ENCODE measurements at places on chromosomes 11 and 22.
A peak's percentile ranks its signal among the peaks of the same experiment; 100 is the strongest.

GRCh38 chr11:6084587-6084986 lies 22.9 kb upstream of the OR56B4 start:
- H3K4me1 ChIP-seq = no peaks in the 10 kb centered on the region
- no peak overlapping the region for H3K4me3 ChIP-seq
- no peak overlapping the region for H3K27ac ChIP-seq
- DNase-seq = no peak
- no peaks in the 10 kb centered on the region for H3K36me3 ChIP-seq

GRCh38 chr11:94742665-94743064 lies 25.5 kb upstream of the AMOTL1 start:
- H3K4me1 ChIP-seq = peaks cover 7% of the 10 kb centered on the region
- no peak overlapping the region for H3K27ac ChIP-seq
- no peak overlapping the region for H3K4me3 ChIP-seq
- DNase-seq = no peak
- H3K36me3 ChIP-seq = no peaks in the 10 kb centered on the region
- H3K27me3 ChIP-seq = peaks cover 30% of the 10 kb centered on the region

GRCh38 chr11:19524171-19524671 lies 188.4 kb upstream of the NAV2 start:
- no peaks in the 10 kb centered on the region for H3K36me3 ChIP-seq
- H3K4me1 ChIP-seq = peaks cover 2% of the 10 kb centered on the region
- no peak for DNase-seq
- no peak overlapping the region for H3K4me3 ChIP-seq
- no peak overlapping the region for H3K27ac ChIP-seq

- no peaks in the 10 kb centered on the region for H3K4me1 ChIP-seq
- no peak overlapping the region for H3K27ac ChIP-seq
- H3K27me3 ChIP-seq = no peaks in the 10 kb centered on the region
- DNase-seq = no peak
These were observed 478.1 kb upstream of the CHORDC1 start for GRCh38 chr11:90700789-90701439.

- peaks cover 17% of the 10 kb centered on the region for H3K36me3 ChIP-seq
- peaks cover 9% of the 10 kb centered on the region for H3K4me1 ChIP-seq
- H3K27me3 ChIP-seq = no peaks in the 10 kb centered on the region
- H3K27ac ChIP-seq = no peak overlapping the region
- no peak for DNase-seq
These were observed 5.1 kb downstream of the TRIM5 start for GRCh38 chr11:5679811-5680210.

DNA sequence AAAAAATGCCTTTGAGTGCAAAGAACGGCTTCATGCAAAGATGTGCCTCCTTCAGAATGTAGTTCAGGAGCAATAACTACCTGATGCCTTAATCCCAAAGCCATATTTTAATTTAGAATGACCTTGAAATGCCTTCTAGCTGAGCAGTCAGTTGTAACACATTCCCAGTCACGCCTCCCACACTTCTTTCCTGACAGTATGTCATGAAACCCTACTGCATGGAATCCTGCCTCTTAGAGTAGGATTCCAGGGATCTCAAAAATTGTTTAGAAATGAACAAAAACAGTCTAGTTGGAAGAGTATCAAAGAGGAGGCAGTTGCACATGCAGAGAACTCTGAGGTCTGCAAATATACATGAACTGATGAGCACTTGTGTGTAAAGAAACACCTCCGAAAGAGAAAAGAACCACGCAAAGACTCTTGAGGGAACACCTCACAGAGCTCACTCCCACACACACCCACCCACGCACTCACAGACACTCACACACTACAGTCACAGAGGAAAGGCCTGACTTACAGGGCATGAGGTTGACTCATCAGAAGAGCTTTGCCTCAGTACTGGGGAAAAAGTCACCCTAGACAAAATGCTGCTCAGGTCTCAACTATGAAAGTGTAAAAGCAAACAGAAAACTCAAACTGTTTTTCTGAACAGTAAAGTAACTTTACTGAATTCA lies 77.4 kb downstream of the GGTLC2 start:
- peaks cover 41% of the 10 kb centered on the region for H3K4me1 ChIP-seq
- no peaks in the 10 kb centered on the region for H3K36me3 ChIP-seq
- peak overlapping the region; percentile 50 for H3K4me3 ChIP-seq

DNA sequence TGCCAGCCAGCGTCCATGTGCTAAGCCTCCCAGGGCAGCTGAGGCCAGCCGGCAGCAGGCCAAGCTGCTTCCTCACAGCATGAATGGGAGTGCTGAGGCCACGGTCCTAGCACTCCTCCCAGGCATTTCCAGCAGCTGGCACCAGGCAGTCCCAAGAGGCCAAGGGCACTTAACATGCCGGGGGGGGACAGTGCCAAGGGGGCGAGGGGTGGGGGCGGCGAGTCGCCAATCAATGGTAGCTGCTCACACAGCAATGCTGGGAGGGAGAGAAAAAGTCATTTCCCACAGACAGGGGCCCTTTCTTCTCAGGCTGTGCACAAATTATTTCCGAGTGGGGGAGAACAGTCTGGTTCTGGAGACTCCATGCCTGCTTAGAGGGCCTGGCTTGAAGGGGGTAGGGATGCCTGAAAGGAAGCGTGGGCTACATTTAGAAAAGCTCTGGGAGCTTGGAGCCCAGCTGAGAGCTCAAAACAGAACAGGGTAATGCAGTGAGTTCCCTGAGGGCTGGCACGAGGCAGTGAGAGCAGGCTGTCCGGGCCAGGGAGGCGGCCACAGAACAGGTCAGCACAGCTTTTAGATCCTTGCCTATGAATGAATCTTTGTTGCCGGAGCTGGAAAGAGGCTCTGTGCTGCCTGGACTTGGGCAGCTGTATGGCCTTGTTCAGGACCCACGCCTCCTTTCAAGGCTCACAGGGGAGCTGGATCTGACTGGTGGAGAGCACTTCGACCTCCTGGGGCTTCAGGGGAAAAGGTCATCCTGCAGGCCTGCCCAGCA lies 14.4 kb upstream of the TBC1D10A start:
- DNase-seq = no peak
- H3K4me3 ChIP-seq = no peak overlapping the region
- peaks cover 57% of the 10 kb centered on the region for H3K36me3 ChIP-seq
- no peaks in the 10 kb centered on the region for H3K27me3 ChIP-seq
- H3K27ac ChIP-seq = no peak overlapping the region
- peaks cover 20% of the 10 kb centered on the region for H3K4me1 ChIP-seq

- H3K4me1 ChIP-seq = peaks cover 12% of the 10 kb centered on the region
- peak overlapping the region; percentile 56 for H3K27ac ChIP-seq
- DNase-seq = no peak
- no peaks in the 10 kb centered on the region for H3K27me3 ChIP-seq
- H3K36me3 ChIP-seq = peaks cover 39% of the 10 kb centered on the region
These were observed 98.3 kb downstream of the WNT11 start for GRCh38 chr11:76107971-76108370.

- no peaks in the 10 kb centered on the region for H3K27me3 ChIP-seq
- peaks cover 61% of the 10 kb centered on the region for H3K36me3 ChIP-seq
- peak overlapping the region; percentile 98 for H3K27ac ChIP-seq
- peak overlapping the region; percentile 92 for H3K4me3 ChIP-seq
These were observed 2.0 kb downstream of the SIPA1 start for GRCh38 chr11:65639623-65640482.

GRCh38 chr22:35445933-35446332 lies 46.0 kb downstream of the MCM5 start:
- H3K36me3 ChIP-seq = peaks cover 41% of the 10 kb centered on the region
- no peak overlapping the region for H3K4me3 ChIP-seq
- DNase-seq = no peak
- peaks cover 10% of the 10 kb centered on the region for H3K4me1 ChIP-seq
- H3K27me3 ChIP-seq = no peaks in the 10 kb centered on the region

- DNase-seq = no peak
- no peak overlapping the region for H3K4me3 ChIP-seq
- H3K27ac ChIP-seq = no peak overlapping the region
- no peaks in the 10 kb centered on the region for H3K27me3 ChIP-seq
- H3K4me1 ChIP-seq = no peaks in the 10 kb centered on the region
- no peaks in the 10 kb centered on the region for H3K36me3 ChIP-seq
These were observed 1797.6 kb downstream of the LRRC4C start for GRCh38 chr11:39661890-39662289.

DNA sequence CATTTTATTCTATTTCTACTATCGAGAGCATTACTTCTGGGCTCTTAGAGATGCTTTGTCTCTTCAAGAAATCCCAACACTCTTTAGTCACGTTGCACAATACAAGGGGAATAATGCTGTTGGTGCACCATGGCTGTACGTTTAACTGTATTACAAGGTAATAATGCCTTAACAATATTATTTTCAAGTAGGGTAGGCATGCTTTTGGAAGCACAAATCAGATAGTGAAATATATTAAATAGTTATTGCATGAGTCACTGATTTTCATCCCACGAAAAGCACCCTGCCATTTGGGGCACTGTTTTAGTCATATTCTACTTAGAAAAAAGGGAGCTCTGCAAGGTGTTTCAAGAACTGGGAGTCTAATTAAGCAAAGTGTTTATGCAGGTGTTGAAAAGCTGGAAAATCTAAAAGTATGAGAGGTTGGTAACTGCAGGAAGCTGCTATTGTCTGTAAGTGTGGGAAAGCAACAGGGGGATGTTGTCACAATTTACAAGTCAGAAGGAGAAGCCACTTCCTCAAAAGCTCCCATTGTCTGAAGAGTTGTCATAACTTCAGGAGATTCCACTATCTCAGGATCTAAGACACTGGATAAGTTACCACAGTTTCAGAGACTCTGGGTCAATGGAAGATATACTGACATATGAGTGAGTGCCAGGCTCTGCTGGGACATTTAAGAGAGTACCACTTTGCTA lies 218.2 kb downstream of the JRKL start:
- H3K36me3 ChIP-seq = no peaks in the 10 kb centered on the region
- no peaks in the 10 kb centered on the region for H3K4me1 ChIP-seq
- no peak overlapping the region for H3K4me3 ChIP-seq
- H3K27ac ChIP-seq = no peak overlapping the region
- no peaks in the 10 kb centered on the region for H3K27me3 ChIP-seq

- no peaks in the 10 kb centered on the region for H3K36me3 ChIP-seq
- no peak for DNase-seq
- peaks cover 16% of the 10 kb centered on the region for H3K4me1 ChIP-seq
These were observed 95.7 kb downstream of the CWC15 start for GRCh38 chr11:94877443-94878200.

DNA sequence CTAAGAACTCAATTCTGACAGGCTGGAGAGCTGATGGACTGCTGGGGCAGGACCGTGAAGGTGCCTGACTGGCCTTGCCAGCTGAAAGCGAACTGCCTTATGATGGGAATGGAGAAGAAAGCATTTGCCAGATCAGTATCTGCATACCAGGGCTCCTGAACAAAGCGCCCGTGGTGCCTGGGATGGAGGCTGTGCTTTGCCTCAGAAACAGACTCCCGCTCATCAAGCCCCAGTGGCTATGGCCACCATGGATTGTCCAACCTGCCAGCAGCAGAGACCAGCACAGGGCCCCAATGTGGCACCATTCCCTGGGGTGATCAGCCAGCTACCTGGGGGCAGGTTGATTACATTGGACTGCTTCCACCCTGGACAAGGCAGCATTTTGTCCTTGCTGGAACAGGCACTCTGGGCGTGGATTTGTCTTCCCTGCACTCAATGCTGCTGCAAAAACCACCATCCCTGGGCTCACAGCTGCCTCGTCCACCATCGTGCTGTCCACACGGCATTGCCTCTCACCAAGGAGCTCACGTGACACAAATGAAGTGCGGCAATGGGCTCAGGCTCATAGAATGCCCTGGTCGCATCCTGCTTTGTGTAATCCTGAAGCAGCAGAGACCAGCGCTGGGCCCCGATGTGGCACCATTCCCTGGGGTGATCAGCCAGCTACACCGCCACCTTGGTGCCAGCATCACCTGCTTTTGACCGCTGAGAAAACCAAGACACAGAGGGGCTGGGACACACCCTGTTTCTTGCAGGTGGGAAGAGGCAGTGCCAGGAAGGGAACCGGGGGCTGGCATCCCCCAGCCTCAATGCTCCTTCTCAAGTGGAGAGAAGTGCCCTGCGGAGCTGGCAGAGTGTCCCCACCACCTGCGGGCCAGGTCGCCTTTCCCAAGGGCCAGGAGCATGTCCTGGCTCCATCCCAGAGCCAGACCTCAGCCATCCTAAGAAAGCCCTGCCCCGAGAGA lies 1367.5 kb downstream of the BRD1 start:
- H3K4me3 ChIP-seq = no peak overlapping the region
- no peaks in the 10 kb centered on the region for H3K36me3 ChIP-seq
- no peak overlapping the region for H3K27ac ChIP-seq

GRCh38 chr11:17771415-17771814 lies 36.8 kb downstream of the KCNC1 start:
- no peaks in the 10 kb centered on the region for H3K4me1 ChIP-seq
- DNase-seq = no peak
- H3K36me3 ChIP-seq = no peaks in the 10 kb centered on the region
- no peak overlapping the region for H3K27ac ChIP-seq
- no peaks in the 10 kb centered on the region for H3K27me3 ChIP-seq
- H3K4me3 ChIP-seq = no peak overlapping the region

GRCh38 chr11:134399996-134400395 lies 12.0 kb downstream of the B3GAT1 start:
- H3K36me3 ChIP-seq = no peaks in the 10 kb centered on the region
- H3K4me1 ChIP-seq = no peaks in the 10 kb centered on the region
- peaks cover 15% of the 10 kb centered on the region for H3K27me3 ChIP-seq
- no peak overlapping the region for H3K27ac ChIP-seq
- no peak overlapping the region for H3K4me3 ChIP-seq

GRCh38 chr22:28883917-28884746 lies 760 bp downstream of the ZNRF3 start:
- peaks cover 15% of the 10 kb centered on the region for H3K4me1 ChIP-seq
- H3K27ac ChIP-seq = no peak overlapping the region
- DNase-seq = peak; percentile 16
- peak overlapping the region; percentile 78 for H3K4me3 ChIP-seq

GRCh38 chr11:45834298-45834756 lies 12.9 kb upstream of the CRY2 start:
- H3K27ac ChIP-seq = no peak overlapping the region
- no peaks in the 10 kb centered on the region for H3K36me3 ChIP-seq
- H3K4me3 ChIP-seq = no peak overlapping the region
- H3K4me1 ChIP-seq = peaks cover 13% of the 10 kb centered on the region
- no peak for DNase-seq

DNA sequence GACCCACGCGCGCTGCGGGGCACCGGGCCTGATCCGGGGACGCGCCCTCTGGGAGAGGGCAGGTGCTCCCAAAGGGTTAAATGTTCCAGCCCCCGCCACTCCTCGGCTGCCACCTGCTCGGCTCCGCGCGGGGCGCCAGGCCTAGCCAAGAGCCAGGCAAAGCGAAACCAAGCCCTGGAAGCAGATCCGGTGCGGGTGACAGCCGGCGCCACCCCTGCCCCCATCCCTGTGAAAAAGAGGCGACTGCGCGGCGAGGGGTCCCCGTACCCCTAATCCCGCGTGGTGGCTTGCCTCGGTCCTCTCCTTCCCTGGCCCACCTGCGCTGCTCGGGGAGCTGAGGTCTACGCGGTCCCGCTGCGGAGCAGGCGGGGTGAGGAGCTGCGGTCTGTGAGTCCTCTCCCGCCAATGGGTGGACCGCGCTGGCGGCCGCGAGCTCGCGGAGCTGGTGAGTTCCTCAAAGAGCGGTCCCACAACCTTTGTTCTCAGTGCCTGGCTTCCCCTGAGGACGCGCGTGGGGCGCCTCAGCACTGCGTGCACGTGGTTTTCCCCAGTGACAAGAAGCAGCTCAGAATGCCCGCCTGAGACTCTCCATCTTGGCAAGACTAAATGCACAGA lies at the start of gene ME3:
ME3 (minus strand) TSS at position 610 of the 615 bp plus-strand sequence.
- peak; percentile 49 for DNase-seq
- peak within 1 kb of the TSS; percentile 82 for H3K27ac ChIP-seq
- H3K4me3 ChIP-seq = peak within 1 kb of the TSS; percentile 83
- H3K4me1 ChIP-seq = peaks cover 9% of the 10 kb centered on the region
